RPMI7951 (cell line): ENCODE measurements at places on chromosomes 11 and 22. TPM values are rescaled to one million over a fixed set of nuclear protein-coding genes. Genes with fewer than 3 reads are reported as not detected.

Gene P2RY6
- 6.0 and 9.9 TPM in 2 replicates for total RNA-seq

Gene WNT11
- 17.4 and 28.7 TPM in 2 replicates for total RNA-seq

Gene BIK
- 0.20 TPM in 1 of 2 replicates, not detected in the other for total RNA-seq

Gene HSPB2
- not detected in 2 replicates for total RNA-seq

Gene MIOX
- 0.12 TPM in 1 of 2 replicates, not detected in the other for total RNA-seq

Gene FJX1
- 7.0 and 7.9 TPM in 2 replicates for total RNA-seq

Gene OR52E8
- total RNA-seq = not detected in 2 replicates

Gene ST14
- total RNA-seq = 0.60 TPM in 1 of 2 replicates, not detected in the other

Gene KRTAP5-2
- total RNA-seq = not detected in 2 replicates

Gene TRIM22
- 5.5 and 10.1 TPM in 2 replicates for total RNA-seq

Gene GAL
- total RNA-seq = not detected in 2 replicates

Gene SLC17A6
- total RNA-seq = not detected in 2 replicates

Gene OSBP2
- 4.3 and 5.9 TPM in 2 replicates for total RNA-seq

Gene FOXRED2
- total RNA-seq = 12.0 and 12.6 TPM in 2 replicates

Gene SLC2A11
- total RNA-seq = 32.1 and 39.5 TPM in 2 replicates

Gene SCUBE1
- 7.0 and 9.2 TPM in 2 replicates for total RNA-seq

Gene SYNGR1
- total RNA-seq = 7.0 and 14.8 TPM in 2 replicates

Gene APOBEC3G
- total RNA-seq = 54.8 and 63.6 TPM in 2 replicates

Gene ELP4
- 34.1 and 41.5 TPM in 2 replicates for total RNA-seq

Gene CALCA
- not detected in 2 replicates for total RNA-seq

Gene ADM2
- 0.20 and 0.24 TPM in 2 replicates for total RNA-seq

Gene KMT5B
- 17.7 and 25.1 TPM in 2 replicates for total RNA-seq
